ENCODE measurements at places on chromosomes 3 and 15. TPM values are rescaled to one million over a fixed set of nuclear protein-coding genes. Genes with fewer than 3 reads are reported as not detected.

Gene TLR9
- total RNA-seq, result 0.30 TPM

DNA sequence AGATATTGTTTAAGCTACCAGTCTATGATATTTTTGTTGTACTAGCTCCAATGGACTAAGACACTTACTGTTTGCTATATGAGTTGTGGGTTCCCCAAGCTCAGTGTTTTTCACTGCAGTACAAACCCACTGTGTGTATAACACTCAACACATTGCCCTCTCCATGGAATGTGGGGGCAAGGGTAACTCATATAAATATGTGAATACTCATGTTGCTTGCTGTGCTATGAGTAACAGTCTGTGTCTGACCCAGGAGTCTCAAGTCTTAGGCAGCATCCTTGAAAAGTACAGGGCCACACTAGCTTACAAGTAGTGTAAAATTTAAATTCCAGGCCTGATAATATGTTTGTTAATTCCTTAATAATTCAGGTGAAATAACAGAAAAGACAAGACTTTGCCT lies 22.5 kb upstream of the CNTN3 start:
- H3K36me3 ChIP-seq, result no peaks in the 10 kb centered on the region
- DNase-seq, result no peak
- H3K4me3 ChIP-seq, result no peak overlapping the region
- no peaks in the 10 kb centered on the region for H3K4me1 ChIP-seq
- H3K27me3 ChIP-seq, result no peaks in the 10 kb centered on the region
- H3K27ac ChIP-seq, result no peak overlapping the region

DNA sequence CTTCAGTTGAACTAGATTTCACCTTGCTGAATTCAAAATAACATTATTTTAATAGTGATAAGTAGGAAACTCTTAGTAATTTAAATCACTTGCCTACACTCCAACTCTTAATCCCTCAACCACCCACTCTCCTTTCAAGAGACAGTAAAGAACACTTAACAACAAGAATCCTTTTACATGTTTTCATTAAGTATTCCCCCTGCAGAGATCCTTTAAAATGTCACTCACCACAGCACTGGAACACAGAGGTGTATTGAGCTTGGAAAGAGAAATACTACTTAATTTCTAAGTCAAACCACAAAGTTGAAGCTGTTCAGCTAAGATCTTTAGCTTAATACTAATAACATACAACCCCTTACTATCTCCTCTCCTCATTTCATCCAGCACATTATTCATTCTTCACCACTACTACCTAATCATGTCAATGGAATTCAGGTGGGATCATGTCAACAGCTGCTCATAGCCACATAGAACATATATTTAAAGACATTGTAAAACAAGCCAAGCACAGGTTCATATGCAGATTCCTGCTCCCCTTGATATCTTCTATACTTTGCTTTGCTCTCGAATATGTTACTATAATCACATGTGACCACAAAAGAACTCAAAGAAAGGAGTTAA lies 40.5 kb downstream of the IMPG2 start:
- no peaks in the 10 kb centered on the region for H3K27me3 ChIP-seq
- no peaks in the 10 kb centered on the region for H3K4me1 ChIP-seq
- H3K4me3 ChIP-seq, result no peak overlapping the region
- no peak overlapping the region for H3K27ac ChIP-seq
- DNase-seq, result no peak

Gene FRG2C
- not detected for total RNA-seq

Gene SUSD5
- total RNA-seq, result 0.35 TPM

Data from PC-9 (cell line).